ENCODE measurements at places on chromosomes 7 and 10.

DNA sequence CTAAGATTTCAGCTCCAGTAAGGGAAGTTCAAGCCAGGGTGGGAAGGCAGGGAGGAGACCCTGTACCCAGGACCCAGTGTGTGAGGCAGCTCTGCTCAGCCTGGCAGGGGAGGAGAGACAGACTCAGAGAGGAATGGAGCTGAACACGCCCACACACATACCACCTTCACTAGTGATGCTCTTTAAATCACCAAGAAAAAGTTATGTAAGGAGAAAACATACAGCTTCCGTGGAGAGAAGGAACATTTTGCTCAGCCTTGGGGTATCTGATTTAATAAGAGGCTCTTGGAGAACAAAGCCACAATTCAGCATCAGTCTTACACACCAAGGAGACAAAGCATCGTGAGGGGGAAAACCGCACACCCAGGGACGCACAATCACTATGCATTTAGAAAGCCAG is 62.9 kb downstream of the PRKAG2 start:
- no peak for DNase-seq

GRCh38 chr7:132576721-132577085 is 433 bp upstream of the PLXNA4 start:
- no peak for DNase-seq

DNA sequence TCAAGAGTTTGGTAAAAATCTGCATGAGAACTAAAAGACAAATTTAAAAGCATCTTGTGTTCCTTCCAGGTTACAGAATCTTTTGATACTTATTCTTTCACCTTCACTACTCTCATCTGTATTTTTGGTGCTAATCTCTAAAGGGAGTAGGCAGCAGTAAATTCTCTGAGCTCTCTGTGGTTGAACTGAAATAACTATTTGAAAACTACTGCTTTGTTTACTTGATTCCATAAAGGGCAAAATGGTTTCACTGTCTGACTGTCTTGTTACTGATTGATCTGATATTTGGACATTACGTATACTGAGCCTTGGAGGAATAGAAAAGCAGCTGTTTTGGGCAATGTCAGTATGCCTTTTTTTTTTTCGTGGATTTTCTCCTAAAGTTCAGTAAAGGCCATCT is 103.3 kb downstream of the CHRM2 start:
- DNase-seq: no peak

DNA sequence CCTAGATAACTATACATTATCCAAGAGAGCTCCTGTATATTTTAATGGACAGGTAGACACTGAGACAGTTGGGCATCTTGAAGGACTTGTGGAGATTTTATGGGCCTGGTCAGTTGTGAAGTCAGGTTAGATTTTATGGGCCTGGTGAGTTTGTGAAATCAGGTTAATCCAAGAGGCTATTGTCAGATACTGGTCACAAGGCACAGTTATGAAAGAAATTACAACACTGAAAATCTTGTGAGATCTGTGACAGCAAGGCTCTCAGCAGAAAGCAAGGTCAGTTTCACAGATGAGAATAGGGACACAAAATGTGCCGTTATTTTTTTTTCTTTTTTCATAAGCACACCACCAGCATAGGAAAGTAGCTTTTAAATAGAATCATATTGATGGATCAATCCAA is 167.6 kb downstream of the VTI1A start:
- no peak for DNase-seq

GRCh38 chr10:80908611-80909010 is 370.9 kb downstream of the SH2D4B start:
- no peak for DNase-seq

GRCh38 chr10:67079126-67079525 is 153.3 kb downstream of the LRRTM3 start:
- no peak for DNase-seq

DNA sequence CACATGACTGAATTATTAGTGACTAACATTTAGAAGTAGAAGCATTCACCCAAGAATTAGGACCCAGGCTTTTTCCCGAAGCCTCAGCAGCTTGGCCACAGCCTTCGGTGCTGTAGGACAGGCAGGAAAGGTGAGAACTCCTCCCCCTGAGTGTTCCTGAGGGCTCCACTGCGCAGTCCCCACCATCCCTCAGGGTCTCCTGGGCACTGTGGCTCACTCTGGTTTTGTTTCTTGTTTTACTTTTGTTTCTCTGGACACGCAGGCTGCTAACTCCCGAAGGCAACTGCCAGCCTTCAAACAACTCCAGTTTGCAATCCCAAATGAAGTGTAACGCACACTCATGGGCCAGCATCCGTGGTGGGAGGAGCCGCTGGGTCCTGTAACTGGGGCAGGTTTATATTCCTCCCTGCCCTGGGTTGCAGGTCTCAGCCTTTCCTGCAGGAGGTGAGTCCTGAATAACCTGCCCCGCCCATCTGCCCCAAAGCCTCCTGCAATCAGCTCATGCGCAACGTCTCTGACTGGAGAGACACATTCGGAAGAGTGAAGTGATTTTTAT is 492.9 kb downstream of the PTPRN2 start:
- DNase-seq: no peak

DNA sequence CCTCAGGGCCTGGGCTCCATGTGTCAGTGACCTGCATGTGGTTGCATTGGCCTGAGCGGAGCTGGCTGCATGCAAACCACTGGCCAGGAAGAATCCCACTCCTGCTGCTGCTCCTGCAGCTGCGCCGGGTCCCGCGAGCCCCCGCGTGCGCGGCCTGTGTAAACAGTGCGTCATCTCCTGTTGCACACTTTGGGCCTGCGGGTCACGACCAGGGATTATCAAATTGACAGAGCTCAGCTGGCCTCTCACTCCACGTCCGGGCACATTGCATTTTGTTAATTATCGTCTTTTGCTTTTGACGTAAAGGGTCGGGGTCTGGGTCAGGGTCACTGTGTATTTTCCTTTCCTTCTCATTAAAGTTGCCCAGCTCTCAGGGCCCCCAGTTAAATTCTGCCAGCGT is 132.6 kb downstream of the RGS10 start:
- no peak for DNase-seq

- DNase-seq: no peak
These were observed 132.4 kb upstream of the PTN start for GRCh38 chr7:137475966-137476365.

DNA sequence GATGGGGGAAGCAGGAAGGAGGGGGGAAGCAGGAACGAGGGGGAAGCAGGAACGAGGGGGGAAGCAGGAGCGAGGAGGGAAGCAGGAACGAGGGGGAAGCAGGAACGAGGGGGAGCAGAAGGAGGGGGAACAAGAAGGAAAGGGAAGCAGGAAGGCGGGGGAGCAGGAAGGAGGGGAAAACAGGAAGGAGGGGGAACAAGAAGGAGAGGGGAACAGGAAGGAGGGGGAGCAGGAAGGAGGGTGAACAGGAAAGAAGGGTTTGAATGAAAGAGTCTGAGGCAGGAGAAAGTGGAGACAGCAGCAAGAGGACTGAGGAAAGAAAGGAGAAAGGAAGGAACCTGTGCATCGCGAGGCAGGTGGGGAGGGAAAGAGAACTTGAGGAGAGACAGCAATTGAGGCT is 256.6 kb downstream of the PTEN start:
- DNase-seq: no peak
